ENCODE measurements at places on chromosomes 16 and 17.

GRCh38 chr17:82148997-82149396 is 51.0 kb upstream of the FASN start:
- DNase-seq = no peak

DNA sequence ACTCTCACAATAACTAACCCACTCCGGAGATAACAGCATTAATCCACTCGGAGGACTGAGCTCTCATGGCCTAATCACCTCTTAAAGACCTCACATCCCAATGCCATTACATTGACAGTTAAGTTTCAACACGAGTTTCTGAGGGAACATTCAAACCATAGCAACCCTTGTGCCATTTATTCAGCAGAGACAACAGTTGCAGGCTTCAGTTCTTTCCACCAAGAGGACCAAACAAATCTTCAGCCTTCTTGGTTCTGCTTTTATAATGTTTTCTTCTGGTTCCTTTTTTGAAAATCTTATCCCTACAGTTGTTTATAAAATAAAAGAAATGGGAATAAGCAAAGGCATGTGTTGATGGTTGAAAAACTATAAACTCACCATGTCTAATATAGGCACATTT is 2.1 kb upstream of the CD300E start:
- peak; percentile 36 for DNase-seq

DNA sequence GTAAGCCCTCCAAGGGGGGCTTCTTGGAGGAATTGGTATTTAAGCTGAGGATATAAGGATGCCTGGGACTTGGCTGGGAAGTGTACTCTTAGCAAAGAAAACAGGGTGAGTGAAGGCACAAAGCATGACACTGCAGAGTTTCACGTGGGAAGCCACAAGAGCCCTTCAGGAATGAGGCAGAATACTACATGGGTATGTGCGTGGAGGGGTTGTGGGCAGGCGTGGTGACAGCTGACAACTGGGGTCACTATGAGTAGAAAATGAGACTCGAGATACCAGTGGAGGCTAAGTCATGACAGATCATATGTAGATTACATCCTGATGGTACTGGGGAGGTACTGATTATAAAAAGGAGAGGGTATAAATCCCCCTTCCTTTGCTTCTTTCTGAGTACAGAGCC is 78.1 kb upstream of the XYLT1 start:
- DNase-seq = no peak

DNA sequence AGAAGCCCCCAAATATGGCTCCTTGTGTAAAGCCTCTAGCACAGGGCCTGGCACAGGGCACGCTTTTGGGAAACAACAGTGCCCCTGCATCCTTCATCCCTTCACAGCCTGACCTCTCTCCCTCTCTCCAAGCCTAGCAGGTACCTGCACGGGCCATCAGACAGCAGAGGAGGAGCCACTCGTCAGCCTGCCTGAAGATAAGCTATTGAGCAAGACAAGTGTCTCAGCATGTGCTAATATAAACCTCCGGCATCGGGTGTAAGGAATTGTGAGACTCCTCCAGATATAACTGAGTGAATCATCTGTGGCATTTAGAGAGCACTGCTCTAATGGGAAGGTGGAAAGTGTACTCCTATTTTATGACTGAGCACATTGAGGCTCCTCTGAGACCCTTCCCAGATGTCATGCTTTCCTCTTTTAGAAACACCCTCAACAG is 38.3 kb downstream of the TBX4 start:
- no peak for DNase-seq

DNA sequence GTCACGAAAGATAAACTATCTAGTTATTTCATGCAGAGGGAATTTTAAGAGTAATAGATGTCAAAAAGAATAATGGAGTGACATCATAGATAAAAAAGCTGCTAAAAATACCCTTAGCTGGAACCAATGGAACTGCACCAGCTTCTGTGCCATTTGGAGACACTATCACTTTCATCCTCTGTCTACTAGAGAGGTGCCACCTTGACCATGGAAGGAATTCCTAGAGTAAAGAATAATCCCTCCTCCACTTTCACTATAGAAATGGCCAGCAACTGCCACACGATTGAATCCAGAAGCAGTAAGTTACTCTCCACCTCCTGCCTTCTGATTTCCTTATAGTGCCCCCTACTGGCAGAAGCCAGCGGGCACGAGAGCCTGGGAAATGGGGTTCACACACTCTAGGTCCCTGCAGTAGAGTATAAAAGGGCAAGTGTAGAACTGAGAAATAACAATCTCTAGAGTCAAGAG is 2.8 kb upstream of the ALDH3A2 start:
- DNase-seq = peak; percentile 91

- DNase-seq = peak; percentile 19
These were observed 191.0 kb downstream of the TANC2 start for GRCh38 chr17:63156986-63157385.

- no peak for DNase-seq
These were observed 159.8 kb downstream of the COPRS start for GRCh38 chr17:31699281-31699680.

- DNase-seq = no peak
These were observed 361.7 kb upstream of the TNRC6C start for GRCh38 chr17:77596491-77597417.

GRCh38 chr16:31453255-31454204 is 5.8 kb upstream of the ARMC5 start:
- DNase-seq = peak; percentile 99

DNA sequence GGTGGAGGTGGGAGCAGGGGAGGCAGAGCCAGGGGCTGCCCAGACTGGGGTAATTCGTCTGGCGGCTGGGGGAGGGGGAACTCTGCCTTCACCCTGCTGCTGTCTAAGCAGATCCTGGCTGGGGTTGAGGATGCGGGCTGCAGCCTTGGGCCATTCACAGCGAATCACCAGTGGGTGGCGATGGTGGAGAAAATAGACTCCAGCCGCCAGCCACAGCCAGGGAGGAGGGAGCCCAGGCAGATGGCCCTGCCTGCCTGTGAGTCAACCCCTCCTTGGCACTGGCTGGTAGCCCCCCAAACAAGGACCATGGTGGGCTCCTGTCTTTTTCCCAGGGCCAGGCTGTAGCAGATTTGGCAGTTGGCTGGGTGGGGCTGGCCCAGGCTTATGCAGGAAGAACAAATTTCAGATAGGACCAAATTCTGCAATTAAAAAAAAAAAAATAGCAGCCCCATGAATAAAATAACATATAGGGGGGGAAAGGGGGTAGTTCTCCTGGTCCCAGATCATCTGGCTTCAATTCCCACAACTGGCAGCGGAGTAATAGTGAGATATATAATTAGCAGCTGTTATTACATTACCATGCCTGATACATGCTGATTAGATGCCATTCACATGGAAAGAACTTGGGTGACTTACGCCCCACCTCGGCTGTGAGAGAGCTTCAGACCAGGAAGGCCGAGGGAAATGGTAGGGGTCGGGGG is 41.5 kb upstream of the CDH5 start:
- DNase-seq = no peak

GRCh38 chr16:84465154-84465553 is 39.3 kb downstream of the MEAK7 start:
- no peak for DNase-seq

DNA sequence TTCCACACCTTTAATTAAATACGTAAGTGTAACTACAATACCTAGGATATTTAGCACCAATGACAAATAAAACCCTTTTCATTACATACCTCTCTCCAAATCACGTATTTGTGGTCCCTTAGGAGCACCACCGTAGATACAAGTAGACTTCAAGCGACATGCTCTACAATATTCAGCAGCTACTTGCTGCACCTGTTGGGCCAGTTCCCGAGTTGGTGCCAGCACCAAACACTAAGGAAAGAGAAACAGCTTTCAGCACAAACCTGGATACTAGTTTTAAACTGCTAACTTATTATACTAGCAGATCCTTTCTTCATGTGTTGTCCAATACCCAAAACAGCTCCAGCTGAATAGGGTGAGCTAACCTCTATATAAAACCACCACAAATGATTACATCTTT is 2.7 kb downstream of the DDX5 start:
- DNase-seq = no peak

DNA sequence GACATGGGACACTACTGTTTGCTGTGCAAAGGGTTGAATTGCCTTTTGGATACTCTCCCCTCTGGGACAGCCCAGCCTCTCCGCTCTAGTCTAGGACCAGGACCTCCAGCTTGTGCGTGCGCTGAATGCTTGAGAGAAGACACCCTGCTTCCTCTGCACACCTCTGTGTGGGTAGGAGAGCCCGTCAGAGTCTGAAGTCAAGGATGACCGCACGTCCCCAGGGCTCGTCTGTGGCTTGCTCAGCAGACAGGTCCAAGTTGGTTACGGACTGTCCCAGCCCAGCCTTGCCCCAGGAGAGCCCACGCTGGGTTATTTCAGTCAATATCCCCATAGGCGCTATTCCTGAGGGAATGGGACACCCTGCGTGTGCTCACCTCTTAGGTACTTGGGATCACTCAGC is 3.7 kb downstream of the C16orf89 start:
- DNase-seq = no peak

- DNase-seq = no peak
These were observed 50.1 kb downstream of the PIMREG start for GRCh38 chr17:6494239-6494941.

GRCh38 chr17:75398279-75398678 is 7.2 kb downstream of the GRB2 start:
- DNase-seq = no peak

GRCh38 chr17:4716081-4716480 is 5.6 kb downstream of the ARRB2 start:
- DNase-seq = no peak

DNA sequence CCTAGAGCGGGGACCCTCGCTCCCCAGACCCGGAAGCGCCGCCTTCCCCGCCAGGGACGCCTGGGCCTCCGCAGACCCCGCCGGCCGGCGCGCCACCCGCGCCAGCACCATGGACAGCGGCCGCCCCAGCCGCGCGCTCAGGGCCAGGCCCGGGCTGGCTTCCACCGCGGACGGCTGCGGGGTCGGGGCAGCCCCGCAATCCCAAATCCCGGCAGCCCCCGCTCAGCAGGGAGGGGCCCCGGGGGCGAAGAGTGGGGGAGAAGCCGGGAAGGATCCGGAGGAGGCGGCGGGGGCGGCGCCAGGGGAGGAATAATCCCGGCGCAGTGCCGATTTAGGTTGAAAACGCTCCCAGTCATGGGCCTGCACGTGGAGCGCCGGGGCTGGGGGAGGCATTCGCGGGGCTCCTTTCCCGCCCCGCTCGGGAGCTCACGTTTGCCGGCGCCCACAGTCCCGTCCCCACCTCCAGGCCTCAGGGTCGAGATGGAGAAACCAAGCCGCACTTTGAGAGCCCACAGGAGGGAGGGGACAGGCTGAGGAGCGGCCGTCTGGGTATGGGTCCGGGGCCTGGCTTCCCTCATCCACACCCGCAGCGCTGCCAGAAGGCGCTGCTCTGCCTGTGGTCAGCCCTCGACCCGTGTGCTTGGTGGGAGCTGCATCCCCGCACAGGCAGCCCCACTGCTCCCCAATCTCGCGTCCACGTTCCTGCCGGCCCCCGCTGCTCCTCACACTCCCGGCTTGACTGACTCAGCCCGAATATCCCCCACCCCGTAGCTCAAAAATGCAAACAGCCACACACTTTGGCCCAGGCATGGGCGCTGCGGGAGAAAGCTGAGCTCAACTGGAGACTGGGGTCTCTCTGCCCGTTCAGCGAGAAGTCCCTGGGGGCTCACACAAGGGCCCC is 4.7 kb downstream of the FBXL16 start:
- no peak for DNase-seq

DNA sequence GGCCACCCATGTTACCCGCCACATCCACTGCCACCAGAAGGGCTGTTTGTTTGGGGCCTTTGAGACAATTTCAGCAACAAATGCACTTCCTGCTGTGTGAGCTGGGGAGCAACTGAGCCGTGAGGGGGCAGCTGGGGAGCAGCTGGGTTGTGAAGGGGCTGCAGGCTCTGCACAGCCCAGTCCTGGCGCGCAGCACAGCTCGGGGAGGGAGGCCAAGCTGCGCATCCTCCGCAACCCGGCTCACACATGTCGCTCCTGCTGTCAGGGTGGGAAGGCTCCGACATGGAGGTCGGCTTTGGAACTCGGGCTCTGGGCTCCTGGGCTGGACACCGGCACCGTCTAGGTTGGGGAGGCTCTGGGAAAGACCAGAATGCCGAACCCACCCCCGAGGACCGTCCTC is 53.6 kb downstream of the CBFA2T3 start:
- no peak for DNase-seq

- DNase-seq = no peak
These were observed 8.0 kb upstream of the HEXD start for GRCh38 chr17:82410014-82410716.

GRCh38 chr17:61571624-61572023 is 19.4 kb downstream of the NACA2 start:
- DNase-seq = no peak

- peak; percentile 69 for DNase-seq
These were observed 972 bp downstream of the RSAD1 start for GRCh38 chr17:50479522-50480141.

DNA sequence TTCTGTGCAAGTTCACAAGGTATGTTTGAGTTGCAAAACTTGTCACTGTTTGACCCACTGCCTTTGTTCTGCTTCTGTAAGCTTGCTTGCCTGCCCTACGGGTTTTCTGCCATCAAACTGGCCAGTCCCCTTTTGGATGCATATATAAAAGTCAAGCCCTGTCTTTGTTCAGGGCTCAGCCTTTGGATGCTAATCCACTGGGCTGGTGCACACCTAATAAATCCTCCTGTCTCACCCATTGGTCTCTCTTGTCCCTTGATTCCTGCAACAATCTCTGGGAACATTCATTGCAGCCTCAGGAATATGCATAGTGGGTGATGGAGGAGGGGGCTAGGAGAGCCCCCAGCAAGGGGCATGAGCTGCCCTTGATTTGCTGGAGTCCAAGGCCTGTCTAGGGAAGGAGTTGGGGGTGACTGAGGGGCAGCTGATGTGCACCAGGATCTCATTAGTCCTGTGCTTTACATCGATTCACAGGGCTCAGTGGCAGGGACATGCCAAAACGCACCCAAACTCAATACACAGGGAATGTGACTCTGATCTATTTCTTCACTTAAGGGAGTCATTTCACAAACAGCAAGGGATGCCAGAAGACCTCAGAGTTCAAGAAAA is 225.4 kb upstream of the NLRP1 start:
- no peak for DNase-seq

- DNase-seq = no peak
These were observed 62.1 kb downstream of the ABHD15 start for GRCh38 chr17:29504711-29505110.

DNA sequence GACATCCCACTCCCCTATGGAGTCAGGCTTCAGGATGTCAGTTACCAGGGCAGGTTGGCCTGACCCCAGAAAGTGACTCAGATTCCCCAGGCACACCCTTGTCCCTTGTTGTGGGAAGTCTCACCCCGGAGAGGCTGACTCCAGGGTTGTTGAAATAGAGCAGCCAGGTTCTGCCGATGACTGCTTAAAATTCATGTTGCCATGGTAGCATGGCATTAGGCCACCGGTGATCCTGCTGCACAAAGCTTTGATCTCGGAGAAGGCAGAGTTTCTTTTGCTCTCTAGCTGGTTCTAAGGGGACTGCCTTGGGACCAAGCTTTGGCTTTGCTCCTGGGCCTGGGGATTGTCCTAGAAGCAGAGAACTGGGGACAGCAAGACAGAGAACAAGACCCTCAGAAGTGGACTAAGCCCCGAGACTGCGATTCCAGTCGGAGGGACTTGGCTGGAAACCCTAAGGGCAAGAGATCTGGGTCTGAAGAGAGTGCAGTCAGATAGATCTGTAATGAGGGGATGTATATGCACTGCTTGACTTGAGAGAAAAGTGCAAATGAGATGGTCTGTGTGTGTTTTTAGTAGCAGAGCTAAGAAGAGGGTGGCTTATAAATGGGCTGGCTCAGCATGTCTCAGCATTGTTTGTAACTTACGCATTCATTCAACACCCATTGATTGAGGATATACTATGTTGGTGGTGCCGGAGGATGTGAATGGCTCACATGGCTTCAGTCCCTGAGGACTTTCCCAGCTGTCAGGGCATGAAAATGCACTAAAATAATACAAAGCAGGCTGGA is 106.9 kb downstream of the RGS9 start:
- DNase-seq = no peak

- peak; percentile 3 for DNase-seq
These were observed 1.6 kb upstream of the IRX3 start for GRCh38 chr16:54288030-54288834.
